T-cell (primary cell): ENCODE measurements at places on chromosomes 7 and 10. TPM values are rescaled to one million over a fixed set of nuclear protein-coding genes. Genes with fewer than 3 reads are reported as not detected.

GRCh38 chr7:112010109-112010508, 196.1 kb downstream of the DOCK4 start:
- no peaks in the 10 kb centered on the region for H3K27me3 ChIP-seq
- no peaks in the 10 kb centered on the region for H3K36me3 ChIP-seq
- no peak overlapping the region for H3K4me3 ChIP-seq
- H3K27ac ChIP-seq, result no peak overlapping the region

GRCh38 chr7:157001920-157002818, 8.3 kb downstream of the MNX1 start:
- H3K4me3 ChIP-seq, result no peak overlapping the region
- H3K4me1 ChIP-seq, result peaks cover 2% of the 10 kb centered on the region
- no peak overlapping the region for H3K27ac ChIP-seq
- no peak for DNase-seq
- no peaks in the 10 kb centered on the region for H3K36me3 ChIP-seq

- no peaks in the 10 kb centered on the region for H3K36me3 ChIP-seq
- H3K27ac ChIP-seq, result no peak overlapping the region
- no peaks in the 10 kb centered on the region for H3K4me1 ChIP-seq
- no peaks in the 10 kb centered on the region for H3K27me3 ChIP-seq
- H3K4me3 ChIP-seq, result no peak overlapping the region
These were observed 93.1 kb downstream of the TMEM178B start for GRCh38 chr7:141166926-141167325.

- no peak for DNase-seq
- H3K4me1 ChIP-seq, result peaks cover 13% of the 10 kb centered on the region
- H3K27me3 ChIP-seq, result no peaks in the 10 kb centered on the region
- peak overlapping the region; percentile 72 for H3K4me3 ChIP-seq
- H3K36me3 ChIP-seq, result no peaks in the 10 kb centered on the region
These were observed 24.3 kb upstream of the MKI67 start for GRCh38 chr10:128150561-128150960.

- DNase-seq, result no peak
- H3K4me1 ChIP-seq, result no peaks in the 10 kb centered on the region
- no peak overlapping the region for H3K4me3 ChIP-seq
- H3K27ac ChIP-seq, result no peak overlapping the region
- peaks cover 2% of the 10 kb centered on the region for H3K27me3 ChIP-seq
- peaks cover 3% of the 10 kb centered on the region for H3K36me3 ChIP-seq
These were observed 58.5 kb downstream of the TRUB1 start for GRCh38 chr10:114996542-114996941.

GRCh38 chr7:139791316-139791715, 13.5 kb upstream of the HIPK2 start:
- no peaks in the 10 kb centered on the region for H3K36me3 ChIP-seq
- H3K27me3 ChIP-seq, result no peaks in the 10 kb centered on the region
- H3K27ac ChIP-seq, result no peak overlapping the region
- H3K4me1 ChIP-seq, result no peaks in the 10 kb centered on the region
- DNase-seq, result no peak

GRCh38 chr7:98206451-98207330, 4.5 kb upstream of the BHLHA15 start:
- no peak for DNase-seq
- peaks cover 31% of the 10 kb centered on the region for H3K36me3 ChIP-seq
- no peak overlapping the region for H3K27ac ChIP-seq
- no peaks in the 10 kb centered on the region for H3K27me3 ChIP-seq

DNA sequence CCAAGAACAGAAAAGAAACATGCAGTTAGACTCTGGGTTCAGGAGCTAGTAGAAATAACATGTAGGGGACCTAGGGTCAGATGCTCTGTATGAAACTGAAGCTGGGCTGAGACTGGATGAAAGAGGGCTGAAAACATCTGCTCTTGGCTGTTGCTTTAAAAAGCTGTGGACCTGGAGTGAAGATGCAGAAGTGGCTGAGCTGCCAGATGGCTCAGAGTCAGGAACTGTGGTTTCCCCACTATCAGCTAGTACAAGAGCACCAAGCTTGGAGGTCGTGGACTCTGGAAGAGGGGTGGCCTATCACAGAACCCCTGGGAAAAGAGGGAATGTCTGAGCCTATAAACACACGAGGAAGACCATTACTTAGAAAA, 5.9 kb downstream of the ADK start:
- no peaks in the 10 kb centered on the region for H3K36me3 ChIP-seq
- H3K27me3 ChIP-seq, result no peaks in the 10 kb centered on the region
- H3K4me1 ChIP-seq, result peaks cover 4% of the 10 kb centered on the region

DNA sequence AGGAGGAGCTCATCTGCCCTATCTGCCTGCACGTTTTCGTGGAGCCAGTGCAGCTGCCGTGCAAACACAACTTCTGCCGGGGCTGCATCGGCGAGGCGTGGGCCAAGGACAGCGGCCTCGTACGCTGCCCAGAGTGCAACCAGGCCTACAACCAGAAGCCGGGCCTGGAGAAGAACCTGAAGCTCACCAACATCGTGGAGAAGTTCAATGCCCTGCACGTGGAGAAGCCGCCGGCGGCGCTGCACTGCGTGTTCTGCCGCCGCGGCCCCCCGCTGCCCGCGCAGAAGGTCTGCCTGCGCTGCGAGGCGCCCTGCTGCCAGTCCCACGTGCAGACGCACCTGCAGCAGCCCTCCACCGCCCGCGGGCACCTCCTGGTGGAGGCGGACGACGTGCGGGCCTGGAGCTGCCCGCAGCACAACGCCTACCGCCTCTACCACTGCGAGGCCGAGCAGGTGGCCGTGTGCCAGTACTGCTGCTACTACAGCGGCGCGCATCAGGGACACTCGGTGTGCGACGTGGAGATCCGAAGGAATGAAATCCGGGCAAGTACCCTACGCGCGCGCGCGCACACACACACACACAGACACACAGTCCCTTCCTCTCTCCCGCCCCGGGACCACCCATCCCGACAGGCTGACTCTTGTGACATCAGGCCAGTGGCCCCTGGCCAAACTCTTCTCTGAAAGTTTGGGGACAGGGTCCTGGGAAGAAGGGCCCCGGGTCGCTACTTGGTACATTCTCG, 538 bp downstream of the TRIM8 start:
- H3K4me3 ChIP-seq, result peak overlapping the region; percentile 96
- H3K36me3 ChIP-seq, result no peaks in the 10 kb centered on the region
- H3K27me3 ChIP-seq, result no peaks in the 10 kb centered on the region
- peaks cover 54% of the 10 kb centered on the region for H3K4me1 ChIP-seq
- peak; percentile 84 for DNase-seq

GRCh38 chr7:46319841-46320240, 398.8 kb upstream of the IGFBP3 start:
- no peak for DNase-seq
- no peaks in the 10 kb centered on the region for H3K36me3 ChIP-seq
- H3K27me3 ChIP-seq, result no peaks in the 10 kb centered on the region
- H3K4me1 ChIP-seq, result no peaks in the 10 kb centered on the region
- no peak overlapping the region for H3K27ac ChIP-seq

DNA sequence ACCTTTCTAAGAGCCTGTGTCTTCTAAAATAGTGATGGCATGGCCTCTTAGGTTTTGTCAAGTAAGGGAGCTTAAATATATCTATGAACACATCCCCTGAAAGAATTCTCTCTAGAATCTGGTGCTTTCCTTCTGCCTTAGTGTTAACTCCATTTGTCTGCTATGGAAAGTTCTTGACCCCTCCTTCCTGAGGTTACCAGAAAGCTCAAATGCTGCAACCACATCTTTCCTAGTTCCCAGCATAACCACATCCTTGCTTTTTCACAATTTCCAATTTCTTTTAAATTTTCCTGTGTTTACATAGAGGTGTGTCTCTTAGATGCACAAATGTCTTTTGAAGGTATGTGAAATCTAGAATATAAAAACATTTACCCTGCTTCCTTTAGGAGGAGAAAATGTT, 16.4 kb upstream of the GSDME start:
- no peak for DNase-seq
- H3K27ac ChIP-seq, result no peak overlapping the region
- H3K4me1 ChIP-seq, result no peaks in the 10 kb centered on the region
- no peaks in the 10 kb centered on the region for H3K27me3 ChIP-seq
- H3K36me3 ChIP-seq, result no peaks in the 10 kb centered on the region

DNA sequence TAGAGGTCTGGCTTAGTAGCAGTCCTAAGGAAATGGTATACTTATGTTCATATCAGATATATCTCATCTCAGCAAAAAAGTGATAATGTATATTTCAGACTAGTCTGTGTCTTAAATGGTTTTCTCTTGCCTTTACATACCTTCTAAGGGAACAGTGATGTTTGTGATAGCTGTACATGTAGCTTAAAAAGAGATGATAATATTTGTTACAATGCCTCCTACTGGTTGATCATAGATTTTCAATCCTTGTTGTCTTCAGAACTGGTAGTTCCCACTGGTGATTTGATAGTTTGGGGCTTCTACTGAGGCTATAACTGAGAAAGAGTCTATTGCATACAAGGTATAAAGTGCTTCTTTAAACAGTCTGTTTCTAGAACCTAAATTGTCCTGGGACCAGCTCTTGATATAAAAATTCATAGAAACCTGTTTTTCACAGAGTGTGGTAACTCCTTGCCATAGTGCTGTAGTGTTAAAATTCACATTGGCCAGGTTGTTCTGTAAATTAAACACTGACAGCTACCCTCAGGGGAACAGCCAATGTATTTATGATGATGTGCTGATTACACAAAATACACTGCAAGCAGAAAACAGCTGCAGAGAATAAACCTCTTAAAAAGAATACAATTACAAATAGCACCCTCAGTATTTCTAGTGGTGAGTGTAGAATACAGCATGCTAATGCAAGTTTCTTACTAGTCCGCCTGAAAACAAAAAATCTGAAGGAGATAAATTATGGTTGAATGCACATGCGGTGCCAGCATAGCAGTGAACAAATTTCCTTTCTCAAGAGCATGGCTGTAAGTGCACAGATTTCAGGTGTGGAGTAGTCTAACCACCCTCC, 90.3 kb downstream of the BTRC start:
- H3K27me3 ChIP-seq, result no peaks in the 10 kb centered on the region
- no peaks in the 10 kb centered on the region for H3K4me1 ChIP-seq
- no peaks in the 10 kb centered on the region for H3K36me3 ChIP-seq

DNA sequence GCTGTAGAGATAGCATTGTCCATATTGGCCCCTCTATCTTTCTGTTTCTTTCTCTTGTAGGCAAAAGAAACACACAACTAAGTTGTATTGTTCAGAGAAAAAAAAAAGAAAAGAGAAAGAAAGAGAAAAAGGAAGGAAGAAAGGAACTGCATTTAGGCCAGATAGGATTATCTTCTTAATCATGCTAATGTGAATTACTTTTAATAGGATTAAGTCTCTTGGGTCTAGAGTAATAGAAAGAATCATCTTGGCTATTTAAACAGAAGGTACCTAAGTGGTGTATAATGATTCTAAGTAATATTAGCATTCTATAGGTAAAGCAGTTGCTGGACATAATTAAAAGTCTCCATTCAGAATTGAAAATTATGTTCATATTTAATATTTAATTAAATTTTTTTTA, 42.2 kb downstream of the GPR85 start:
- no peak overlapping the region for H3K4me3 ChIP-seq
- H3K27me3 ChIP-seq, result no peaks in the 10 kb centered on the region
- no peak overlapping the region for H3K27ac ChIP-seq
- no peaks in the 10 kb centered on the region for H3K36me3 ChIP-seq
- no peak for DNase-seq

The CCDC136 gene
- total RNA-seq, result 15.2 TPM

The PILRB gene
- total RNA-seq, result 113 TPM

The HECTD2 gene
- 1.8 TPM for total RNA-seq

The FZD8 gene
- total RNA-seq, result 0.99 TPM

The OTUD1 gene
- total RNA-seq, result 55.8 TPM

The TDRD1 gene
- 0.13 TPM for total RNA-seq

The LRRD1 gene
- total RNA-seq, result not detected

The LIPN gene
- not detected for total RNA-seq

The CALHM3 gene
- not detected for total RNA-seq
